NCI-H460 (cell line): ENCODE measurements at places on chromosomes 11 and 22. TPM values are rescaled to one million over a fixed set of nuclear protein-coding genes. Genes with fewer than 3 reads are reported as not detected.

- DNase-seq: peak; percentile 4
Observed at GRCh38 chr11:87463486-87464102, 425.9 kb downstream of the TMEM135 start.

GRCh38 chr22:28604966-28605761 is 74.5 kb downstream of the TTC28 start:
- no peak for DNase-seq

DNA sequence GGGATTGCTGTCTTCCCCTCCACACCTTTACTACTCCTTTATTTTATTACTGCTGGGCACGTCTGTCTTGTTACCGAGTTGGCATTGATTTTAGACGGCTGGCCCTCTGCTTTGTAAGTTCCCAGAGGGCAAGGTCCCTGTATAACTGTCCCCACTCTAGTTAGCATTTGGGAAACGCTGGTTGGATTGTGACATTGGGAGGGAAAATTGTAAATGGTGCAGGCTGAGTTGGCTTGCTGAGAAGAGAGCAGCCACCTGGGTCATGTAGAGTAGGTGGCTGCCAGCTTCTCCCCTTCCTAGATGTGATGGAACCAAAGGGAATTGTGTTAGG is 1.7 kb downstream of the TAB1 start:
- no peak for DNase-seq

DNA sequence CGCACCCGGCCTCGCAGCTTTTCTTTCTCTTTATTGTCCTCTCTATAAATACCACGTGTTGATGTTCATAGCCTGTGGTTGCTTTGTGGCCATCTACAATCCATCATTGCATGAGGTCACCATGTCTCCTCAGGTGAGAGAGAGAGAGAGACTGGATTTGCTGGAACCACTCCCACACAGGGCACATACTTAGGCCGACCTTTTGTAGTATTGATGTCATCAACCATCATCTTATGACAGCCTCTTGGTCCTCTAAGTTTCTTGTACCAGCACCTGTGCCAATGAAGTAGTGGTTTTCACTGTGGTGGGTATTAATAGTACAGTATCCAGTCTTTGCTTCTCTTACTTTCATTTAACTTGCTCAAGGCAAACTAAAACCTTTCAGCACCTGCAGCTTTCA is 22.8 kb upstream of the P2RY6 start:
- DNase-seq: no peak

ROBO4 gene
- not detected in 2 replicates for total RNA-seq

TSPAN32 gene
- not detected in 2 replicates for total RNA-seq

GRCh38 chr22:31692186-31692886 is 30.3 kb upstream of the PISD start:
- DNase-seq: no peak
